ENCODE measurements at places on chromosomes 11 and 22.

GRCh38 chr22:17974087-17974486 is 50.3 kb downstream of the MICAL3 start:
- no peak for DNase-seq

DNA sequence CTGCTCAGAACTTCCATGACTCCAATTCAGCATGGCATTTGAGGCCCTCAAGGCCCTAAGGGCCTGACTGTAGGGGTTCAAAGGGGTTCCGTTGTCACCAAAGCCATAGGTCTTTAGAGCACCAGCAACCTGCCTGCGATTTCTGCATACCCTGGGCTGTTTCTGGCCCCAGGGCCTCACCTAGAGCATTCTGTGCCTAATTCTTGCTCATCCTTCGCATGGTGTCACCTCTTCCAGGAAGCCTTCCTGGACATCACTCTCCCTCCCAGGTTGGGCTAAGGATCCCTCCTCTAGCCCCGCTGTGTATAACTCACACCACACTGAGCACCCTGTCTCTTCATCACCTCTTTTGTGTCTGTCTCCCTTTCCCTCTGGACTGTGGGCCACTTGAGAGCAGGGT is 194.3 kb downstream of the CEP164 start:
- DNase-seq = no peak

- DNase-seq = no peak
Observed at GRCh38 chr22:48391820-48392219, 1435.9 kb downstream of the BRD1 start.

GRCh38 chr11:10302744-10303557 is 1.9 kb upstream of the ADM start:
- no peak for DNase-seq

All from stromal cell of bone marrow (primary cell).